GM13977 (cell line): ENCODE measurements at places on chromosomes 1 and 21.
A peak's percentile ranks its signal among the peaks of the same experiment; 100 is the strongest.

GRCh38 chr1:19209439-19209989 lies 552 bp downstream of the UBR4 start:
- peak; percentile 67 for DNase-seq

DNA sequence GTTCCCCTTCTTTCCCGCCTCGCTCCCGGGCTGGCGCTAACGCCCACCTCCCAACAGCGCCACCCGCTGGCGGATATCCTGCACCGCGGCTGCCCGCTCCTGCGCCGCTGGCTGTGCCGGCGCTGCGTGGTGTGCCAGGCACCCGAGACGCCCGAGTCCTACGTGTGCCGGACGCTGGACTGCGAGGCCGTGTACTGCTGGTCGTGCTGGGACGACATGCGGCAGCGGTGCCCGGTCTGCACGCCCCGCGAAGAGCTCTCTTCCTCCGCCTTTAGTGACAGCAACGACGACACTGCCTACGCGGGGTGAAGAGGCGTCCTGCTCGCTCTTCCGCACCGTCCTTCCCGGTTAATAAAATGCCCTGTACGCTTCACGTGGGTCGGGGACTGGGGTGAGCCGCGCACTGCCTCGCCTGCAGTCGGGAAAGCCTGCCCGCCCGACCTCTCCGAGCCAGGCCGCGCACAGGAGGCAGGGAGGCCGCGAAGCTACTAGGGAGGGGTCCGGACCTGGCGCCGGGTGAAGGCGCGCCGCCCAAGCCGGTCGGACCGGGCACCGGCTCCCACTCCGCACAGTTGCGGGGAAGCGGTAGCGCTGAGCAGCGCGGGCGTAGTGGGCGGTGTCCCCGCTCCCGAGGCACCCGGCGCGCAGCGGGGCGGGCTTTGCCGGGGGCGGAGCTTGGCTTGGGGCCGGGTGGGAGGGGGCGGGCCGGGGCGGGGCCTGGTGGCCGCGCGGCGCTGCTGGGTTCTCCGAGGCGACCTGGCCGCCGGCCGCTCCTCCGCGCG lies at the start of gene ADAM15:
TSS of gene ADAM15 (plus strand) at position 757 of the 782 bp plus-strand sequence. CDS start 71 bp downstream, outside the sequence.
- DNase-seq, result peak; percentile 99

DNA sequence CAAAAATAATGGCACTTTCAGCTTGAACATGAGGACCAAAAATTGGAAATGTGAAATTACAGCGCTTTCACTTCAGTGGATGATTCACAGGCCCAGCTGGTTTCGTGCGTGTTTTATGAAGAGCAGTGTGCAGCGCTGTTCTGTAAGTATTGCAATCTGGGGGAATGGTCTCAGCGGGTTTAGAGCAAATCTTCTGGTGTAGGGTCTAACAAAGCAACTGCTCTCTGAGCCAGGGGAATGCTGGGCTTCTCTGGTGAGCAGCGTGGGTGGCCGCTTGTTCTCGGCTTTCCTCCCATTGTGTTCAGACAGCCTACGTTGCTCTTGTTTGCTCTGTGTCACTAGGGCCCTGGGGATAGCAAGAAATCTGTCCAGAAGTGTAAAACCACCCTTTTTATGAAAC lies 42.4 kb upstream of the GADD45A start:
- no peak for DNase-seq

DNA sequence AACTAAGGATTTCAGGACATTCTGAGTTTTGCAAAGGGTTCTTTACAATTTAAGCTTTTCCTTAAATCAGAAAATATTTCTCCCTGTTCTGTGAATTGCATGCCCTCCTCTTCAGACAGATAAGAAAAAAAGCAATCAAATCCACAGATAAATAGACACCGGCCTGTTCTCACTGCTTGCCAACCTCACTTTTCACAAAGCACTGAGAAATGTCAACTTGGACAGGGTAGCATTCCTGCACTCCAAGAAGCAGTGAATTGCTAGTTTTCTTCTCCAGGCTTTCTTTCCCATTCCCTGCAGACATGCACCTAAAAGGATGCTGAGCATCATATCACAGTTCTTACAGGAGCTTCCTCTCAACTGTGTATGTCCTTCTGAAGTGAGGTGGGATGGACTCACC lies 226.0 kb downstream of the CHRM3 start:
- no peak for DNase-seq

DNA sequence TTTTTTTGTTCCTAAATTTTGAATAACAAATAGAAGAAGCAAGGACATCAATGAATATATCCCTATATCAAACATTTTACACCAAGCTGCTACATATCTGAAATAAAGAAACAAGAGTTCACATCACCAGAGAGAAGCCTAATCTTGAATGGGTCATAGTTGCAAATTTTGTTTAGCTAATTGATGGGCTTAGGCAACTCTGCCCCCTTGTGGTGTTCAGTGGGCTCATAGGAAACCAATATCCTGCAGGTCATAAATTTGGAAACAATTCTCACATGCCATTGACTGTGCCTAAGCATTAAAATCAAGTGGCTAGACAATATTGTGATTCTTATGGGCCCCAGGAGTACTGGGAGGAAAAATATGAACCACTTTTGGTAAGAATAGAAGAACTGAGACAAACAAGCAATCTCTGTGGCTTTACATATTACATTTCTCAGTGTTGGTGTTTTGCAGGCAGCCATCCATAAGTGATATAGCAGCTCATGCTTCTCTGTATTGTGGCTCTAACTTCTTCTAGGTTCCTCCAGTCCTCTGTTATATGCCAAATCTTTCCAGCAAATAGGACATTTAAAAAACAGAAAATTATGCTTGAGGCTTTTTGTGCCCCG lies 1262.8 kb upstream of the PRMT6 start:
- peak; percentile 51 for DNase-seq

- DNase-seq, result no peak
These were observed 72.7 kb downstream of the CAPZB start for GRCh38 chr1:19412654-19413053.

- no peak for DNase-seq
These were observed 461.0 kb upstream of the NFIA start for GRCh38 chr1:60621368-60621851.

DNA sequence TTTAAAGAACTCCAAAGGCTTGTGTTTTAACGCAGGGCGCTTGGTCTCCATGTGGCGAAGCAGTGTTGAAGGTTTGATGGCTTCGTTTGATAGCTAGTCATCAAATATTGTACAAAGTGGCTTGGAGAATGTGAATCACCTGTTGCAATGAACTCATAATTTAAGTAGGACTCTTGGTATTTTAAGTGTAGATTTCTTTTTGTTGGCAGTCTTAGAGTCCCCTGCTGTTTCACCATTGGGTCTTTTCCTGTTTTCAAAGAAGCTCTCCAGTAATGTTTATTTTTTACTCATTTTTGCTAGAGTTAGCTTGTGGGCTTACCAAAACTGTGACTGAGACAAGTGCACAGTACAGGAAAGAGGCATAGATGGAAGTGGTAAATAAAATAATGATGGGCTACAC lies 26.2 kb downstream of the RASAL2 start:
- no peak for DNase-seq

- DNase-seq, result no peak
These were observed 8.0 kb downstream of the NOL9 start for GRCh38 chr1:6546326-6546725.

- DNase-seq, result no peak
These were observed 110.0 kb downstream of the WDR4 start for GRCh38 chr21:42769183-42769819.

DNA sequence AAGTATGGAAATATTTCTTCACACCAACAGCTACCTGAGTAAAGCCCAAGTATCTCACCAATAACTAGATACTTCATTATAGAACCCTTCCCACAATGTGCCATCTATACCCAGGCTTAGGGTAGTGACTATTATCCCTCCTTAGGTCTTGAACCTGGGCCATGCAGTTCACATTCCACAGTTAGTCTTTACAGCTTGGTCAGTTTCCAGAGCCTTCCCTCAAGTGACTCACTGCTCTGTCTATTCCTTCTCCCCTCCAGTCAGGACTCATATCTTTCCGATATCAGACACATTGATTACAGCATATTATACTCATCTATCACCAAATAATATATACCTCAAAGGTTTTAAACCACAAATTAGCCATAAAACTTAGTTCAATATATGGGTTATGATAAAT lies 23.6 kb downstream of the VAMP4 start:
- DNase-seq, result no peak

DNA sequence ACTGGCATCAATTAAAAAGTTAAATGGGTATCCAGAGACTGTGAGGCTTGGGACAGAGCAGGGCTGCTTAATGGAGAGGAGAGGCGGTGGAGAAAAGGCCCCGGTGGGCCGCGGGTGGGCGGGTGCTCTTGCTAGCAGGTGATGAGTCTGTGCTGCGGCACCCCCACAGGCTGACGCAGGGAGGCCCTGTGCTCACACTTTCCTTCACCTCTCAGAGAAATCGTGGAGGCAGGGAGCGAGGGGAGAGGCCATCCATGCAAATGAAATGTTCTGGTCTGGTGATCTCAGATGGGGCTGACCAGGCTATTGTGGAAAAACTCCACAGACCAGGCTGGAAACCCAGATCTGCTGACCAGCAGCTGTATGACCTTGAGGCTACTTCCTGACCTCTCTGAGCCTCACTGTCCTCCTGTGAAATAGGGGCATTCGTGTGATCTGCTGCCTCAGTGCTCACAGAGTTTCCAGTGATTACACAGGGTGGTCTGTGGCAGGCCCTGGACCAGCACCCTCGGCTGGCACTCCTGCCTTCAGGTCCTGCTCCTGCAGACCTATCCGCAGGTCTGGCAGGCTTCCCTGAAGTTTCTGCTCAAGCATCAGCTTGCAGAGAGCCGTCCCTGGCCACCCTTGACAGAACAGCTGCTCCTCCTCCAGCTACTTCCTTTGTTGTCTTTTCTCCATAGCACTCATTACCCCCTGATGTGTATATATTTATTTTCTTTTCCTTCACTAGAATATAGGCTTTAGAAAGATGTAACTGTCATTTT lies 89.2 kb downstream of the BEND5 start:
- no peak for DNase-seq

DNA sequence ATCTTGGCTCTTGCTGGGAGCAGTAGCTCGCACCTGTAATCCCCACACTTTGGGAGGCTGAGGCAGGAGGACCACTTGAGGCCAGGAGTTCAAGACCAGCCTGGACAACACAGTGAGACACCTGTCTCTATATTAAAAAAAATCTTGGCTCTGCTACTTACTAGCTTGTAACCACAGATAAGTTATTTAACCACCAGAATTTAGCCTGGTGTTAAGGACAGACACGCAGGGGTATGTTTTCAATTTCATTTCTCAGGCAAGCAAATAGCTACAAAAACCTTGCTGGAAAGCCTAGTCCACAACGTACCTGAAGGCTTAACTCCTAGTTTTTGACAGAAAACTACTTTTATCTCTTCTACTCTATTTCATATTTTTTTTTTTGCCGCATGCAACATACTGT lies 24.8 kb upstream of the GFI1 start:
- DNase-seq, result no peak

DNA sequence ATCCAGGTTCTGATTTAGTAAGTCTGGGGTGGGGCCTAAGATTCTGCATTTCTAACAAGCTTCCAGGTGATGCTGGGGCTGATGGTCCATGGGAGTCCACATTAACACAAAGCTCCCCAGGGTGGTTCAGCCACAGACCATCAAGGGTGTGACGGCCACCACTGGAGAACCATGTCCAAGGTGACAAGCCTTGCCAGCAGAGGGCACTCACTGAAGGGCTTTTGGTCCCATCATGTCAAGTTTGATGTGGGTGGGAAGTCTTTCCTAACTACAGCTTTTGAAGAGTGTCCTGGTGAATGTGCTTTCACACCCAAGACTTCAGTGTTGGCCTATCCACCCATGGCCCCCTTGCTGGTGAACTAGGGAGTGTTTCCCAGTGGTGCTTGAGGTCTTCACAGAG lies 67.1 kb downstream of the UBE2T start:
- peak; percentile 58 for DNase-seq

DNA sequence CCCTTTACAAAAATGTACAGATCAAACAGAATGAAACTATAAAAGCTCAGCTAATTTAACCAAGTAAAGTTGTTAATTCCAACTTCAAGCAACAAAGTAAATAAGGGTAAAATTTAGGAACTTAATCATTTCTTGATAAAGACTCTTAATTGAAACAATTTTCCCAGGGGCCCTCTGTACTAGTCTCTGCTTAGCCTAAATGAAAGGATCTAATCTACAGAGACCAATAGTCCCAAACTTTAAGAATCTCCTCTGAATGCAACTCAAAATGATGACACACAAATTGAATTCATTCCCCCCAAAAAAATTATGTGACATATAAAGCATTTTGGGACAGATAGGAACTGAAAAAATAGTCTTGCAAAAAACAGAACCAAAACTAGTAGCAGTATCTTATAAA lies 16.6 kb downstream of the EYA3 start:
- no peak for DNase-seq

DNA sequence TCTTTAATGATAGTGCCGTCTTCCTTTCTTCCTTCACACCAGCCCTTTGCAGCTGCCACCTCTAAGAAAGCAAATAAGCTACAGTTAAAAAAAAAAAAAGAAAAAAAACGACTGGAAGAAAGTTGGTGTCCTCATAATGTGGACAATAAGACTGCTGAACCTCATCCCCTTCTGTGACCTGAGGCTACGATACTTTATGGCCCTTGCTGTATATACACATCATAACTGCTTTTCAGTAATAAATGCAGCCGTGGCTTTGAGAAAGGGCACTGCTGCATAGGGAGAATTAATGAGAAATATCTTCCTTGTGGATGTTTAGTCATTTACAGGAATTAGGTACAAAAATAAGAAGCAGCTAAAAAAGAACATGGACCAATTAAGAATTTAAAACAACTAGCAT lies 333.8 kb upstream of the ADGRL2 start:
- DNase-seq, result no peak

DNA sequence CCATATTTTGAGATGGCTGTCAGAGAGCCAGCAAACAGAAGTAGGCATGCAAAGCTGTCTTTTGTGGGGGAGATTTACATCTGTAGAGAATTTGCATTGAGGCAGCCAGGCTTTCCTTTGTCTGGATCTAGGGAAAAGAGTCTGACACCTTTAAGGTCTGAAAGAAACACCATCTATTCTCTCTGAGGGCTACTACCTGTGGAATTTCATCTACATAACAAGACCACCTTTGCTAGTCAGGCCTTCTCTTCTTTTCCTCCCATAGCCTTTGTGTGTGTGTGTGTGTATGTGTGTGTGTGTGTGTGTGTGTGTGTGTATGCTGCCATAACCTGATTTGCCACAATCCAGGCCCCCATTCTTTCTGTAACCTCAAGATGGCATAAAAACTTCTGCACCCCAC lies 28.4 kb upstream of the DMRTB1 start:
- DNase-seq, result no peak

DNA sequence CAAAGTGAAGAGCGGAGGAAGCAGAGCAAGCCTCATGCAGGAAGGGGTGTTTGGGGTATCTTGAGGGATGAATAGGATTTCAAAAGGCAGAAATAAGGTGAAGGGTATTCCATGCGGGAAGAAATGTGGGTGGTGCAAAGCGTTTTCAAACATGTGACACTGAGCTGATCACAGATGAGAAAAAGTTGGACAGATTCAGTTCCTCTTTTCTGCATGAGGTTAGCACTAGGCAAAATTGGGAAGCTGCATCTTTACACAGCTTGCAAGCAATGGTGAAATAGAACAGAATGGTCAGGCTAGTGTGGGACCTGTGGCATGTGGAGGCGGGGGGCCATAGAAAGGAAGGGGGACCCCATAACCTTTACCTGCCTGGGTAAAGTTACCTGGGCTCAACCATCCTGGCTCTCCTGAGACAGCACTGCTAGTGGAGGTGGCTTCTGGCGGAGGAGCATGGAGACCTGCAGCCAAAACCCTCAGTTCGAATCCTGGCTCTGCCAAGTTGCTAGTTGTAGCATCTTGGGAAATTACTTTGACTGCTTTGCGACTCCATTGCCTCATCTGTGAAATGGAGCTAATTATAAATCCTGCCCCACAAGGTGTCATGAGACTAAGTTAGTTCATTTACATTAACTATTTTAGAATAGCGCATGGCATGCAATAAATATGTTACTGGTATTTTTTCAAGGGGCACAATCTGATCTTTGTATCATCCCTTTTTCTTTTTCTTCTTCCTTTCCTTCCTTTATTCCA lies 16.4 kb downstream of the KCNA10 start:
- no peak for DNase-seq
